ENCODE measurements at places on chromosomes 16 and 17.
A peak's percentile ranks its signal among the peaks of the same experiment; 100 is the strongest.

DNA sequence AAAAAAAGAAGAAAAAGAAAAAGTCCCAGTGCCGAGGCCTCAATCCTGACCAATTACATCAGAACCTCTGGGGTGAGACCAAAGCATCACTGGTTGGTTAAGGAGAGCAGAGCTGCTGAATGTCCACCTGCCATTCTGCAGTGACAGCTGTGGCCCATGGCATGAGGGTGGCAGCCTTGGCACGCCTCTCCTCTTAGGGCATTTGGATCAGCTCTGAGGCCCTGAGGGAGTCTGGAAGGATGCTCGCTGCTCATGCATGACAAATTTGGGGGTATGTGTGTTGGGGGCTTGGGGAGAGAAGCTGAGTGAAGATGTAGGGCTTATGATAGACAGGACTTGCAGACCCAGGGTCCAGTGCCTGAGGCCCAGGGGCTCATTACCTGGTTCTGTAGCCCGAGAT is 26.3 kb downstream of the MYLK3 start:
- DNase-seq = no peak

DNA sequence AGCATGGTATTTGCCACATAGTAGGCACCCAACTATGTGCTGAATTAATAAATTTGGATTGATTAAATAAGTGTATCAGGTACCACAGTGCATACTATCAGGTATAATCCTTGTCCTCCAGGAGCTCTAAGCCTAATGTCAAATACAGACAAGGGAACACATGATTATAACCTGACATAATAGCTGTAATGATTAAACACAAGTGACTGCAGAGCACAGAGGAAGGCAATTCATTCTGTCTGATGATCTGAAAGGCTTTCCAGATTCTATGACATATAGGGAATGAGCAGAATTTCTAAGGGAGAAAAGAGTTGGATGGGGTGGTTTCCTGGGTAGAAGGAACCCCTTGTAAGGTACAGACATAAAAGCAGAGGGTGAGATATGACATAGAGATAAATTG is 273.5 kb downstream of the KIF2B start:
- DNase-seq = no peak

- no peak for DNase-seq
Measured at GRCh38 chr17:44283344-44284023, 15.5 kb upstream of the SLC4A1 start.

DNA sequence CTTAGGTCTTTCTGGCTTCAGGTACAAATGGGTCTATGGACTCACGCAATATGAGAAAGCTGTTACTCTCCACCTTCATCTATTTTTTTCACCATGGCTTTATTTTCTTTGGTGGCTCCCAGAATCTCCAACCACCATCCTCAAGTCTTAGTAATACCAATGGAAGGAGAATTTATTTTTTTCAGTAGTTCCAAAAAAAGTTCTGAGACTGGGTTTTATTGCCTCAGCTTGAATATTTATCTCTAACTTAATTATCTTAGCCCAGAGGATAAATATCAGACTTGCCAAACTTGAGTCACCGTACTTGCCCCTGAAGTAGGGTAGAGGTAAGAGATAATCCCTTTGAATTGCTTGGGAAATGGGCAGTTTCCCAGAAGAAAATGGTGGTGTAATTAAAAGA is 23.2 kb upstream of the CACNG3 start:
- DNase-seq = no peak

DNA sequence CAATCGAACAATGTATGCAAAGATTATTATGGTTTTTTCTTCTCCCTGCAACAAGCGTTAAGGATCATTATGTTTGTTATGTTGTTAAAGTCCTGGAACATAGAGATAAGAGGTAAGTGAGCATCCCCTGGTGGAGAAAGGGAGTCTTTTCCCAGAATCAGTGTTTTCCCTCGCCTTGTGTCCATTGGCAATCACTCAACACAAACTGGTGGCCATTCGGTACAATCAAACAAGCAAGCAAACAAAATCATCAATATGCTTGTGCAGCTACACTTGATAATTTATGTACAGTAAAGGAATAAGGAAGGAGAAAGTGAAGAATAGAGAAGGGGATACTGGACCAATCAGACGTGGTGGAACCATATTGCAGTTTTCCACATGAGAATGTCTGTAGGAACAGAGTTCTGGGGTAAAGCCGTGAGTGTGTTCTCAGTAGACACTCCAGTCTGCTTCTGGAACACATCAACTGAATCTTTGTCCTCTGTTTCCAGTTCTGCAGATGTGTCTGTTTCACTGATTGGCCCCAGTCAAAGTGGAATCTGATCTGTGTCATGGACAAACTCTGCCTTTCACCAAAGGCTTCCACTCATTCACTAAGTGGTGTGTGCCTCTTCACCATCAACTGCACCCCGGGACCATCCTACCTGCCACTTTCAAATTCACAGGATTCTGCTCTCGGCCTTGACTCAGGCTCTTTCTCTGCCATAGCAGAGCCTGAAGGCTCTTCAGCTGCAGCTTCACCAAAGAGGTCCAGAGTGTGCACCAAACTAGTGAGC is 169.5 kb downstream of the AHSP start:
- DNase-seq = no peak

GRCh38 chr17:50270435-50271362 is 3.6 kb upstream of the TMEM92 start:
- no peak for DNase-seq

- DNase-seq = no peak
Measured at GRCh38 chr17:12722282-12722681, 56.6 kb downstream of the MYOCD start.

GRCh38 chr16:51710186-51710585 is 559.1 kb upstream of the SALL1 start:
- DNase-seq = no peak

DNA sequence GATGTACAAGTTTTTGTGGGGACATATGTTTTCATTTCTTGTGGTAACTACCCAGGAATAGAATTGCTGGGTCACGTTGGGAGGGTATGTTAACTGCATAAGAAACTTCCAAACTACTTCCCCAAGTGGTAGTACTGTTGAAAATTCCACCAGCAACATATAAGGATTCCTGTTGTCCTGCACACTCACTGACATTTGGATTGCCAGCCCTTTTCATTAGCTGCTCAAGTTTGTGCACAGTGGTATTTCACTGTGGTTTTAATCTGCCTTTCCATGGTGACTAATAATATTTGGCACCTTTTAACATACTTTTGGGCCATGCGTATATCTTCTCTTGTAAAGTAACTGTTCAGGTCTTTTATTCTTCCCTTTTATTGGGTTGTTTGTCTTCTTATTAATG is 103.3 kb downstream of the GNAO1 start:
- no peak for DNase-seq

DNA sequence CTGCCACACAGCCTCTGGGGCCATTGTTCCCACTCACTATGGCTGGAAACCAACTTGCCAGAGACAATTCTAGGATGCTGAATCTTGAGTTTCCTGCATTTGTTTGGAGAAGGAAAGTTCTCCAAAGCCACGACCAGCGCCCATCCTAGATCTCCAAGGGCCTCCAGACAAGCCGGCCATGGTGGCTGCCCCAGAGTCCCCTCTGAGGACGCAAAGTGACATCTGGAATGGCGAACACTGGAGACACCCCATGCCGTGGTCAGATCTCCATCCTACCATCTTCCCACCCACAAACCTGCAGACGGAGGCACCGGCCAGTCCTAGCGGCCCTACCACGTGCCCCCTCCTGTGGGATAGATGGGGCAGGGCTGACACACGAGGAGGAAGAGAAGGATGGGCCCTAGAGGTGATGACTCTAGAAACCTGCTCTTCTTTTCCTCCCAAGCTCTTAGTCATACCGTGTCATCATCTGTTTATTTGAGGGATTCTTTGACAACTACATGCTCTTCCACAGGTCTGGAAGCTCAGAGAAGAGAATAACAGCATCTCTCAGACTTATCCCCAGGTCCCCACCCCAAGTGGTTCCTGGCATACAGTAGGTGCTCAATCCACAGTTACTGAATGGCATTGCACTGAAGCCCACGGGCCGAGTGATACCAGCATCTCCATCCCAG is 71.3 kb downstream of the MYH11 start:
- DNase-seq = no peak

DNA sequence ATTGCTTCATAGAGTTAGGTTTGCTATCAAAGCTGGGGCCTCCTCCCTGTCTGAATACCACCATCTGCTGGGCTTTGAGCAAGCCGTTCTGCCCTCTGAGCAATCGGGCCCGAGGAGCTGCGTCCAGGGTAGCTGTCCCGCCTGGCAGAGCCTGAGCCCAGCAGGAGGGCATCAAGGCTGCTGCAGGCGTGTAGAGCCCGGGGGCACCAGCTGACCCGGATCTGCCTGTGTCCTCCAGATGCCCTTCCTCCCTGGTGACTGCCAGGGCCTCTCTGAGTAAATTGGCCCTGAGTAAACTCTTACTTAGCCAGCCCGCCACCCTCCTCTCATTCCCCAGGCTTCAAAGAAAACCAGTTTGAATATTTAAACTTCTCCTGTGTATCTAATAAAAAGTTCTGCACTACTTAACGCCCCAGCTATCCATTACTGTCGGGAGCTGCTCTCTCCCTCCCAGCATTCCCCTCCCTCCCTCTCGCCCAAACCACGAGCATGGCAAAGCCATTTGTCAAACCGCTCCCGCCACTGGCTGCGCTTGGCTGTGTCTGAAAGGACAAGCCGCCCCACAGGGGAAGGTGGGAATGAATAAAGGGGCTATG is 16.4 kb downstream of the CDK5RAP3 start:
- DNase-seq = no peak

DNA sequence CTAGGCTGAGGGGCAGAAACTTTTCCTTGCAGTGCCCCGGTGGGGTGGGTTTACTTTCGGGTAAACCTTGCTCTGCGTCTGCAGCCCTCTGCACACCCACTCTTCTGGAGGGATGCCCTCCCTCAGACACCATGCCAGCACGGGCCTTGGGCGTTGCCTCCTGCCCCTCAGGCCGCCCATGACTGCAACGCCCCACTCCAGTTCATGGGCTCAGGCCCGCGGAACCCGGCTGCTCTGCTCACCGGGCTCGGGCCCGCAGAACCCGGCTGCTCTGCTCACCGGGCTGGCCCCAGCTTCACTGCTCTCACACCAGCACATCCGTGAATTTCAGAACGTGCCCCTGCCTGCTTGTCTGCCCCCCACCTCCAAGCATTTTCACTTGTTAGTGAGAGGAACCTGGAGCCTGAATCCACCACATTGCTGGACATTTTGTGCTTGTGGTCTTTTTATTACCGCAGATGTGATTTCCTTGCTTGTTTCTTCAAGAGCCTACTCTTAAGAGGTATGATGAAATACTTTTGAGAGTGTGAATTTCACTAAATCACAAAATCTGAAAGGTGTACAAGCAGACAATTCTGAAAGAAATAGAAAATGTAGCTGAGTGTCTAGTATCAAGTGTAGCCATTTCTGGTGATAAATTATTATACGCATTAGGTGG is 130.9 kb downstream of the RPTOR start:
- no peak for DNase-seq

GRCh38 chr16:450385-450784 is 24.9 kb downstream of the RAB11FIP3 start:
- DNase-seq = no peak

DNA sequence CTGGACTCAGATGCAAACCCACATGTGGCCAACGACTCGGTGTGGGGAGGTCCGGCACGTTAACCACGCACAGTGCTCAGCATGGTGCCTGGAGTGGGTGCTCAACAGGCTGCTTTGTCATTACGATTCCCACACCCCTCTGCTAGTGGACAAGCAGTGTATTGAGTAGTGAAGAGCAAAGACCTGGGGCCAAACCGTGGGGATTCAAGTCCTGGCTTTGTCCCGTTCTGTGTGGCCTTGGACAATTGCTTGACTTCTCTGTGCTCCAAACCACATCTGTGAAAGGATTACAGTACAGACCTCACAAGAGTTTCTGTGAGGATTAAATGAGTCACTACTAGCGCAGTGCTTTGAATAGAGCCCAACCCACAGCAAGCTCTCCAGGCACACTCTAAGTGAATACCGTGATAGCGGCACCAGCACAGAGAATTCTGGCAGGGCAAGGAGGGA is 33.8 kb downstream of the TRPV2 start:
- DNase-seq = no peak

GRCh38 chr17:64240261-64240740 is 22.8 kb downstream of the TEX2 start:
- no peak for DNase-seq

DNA sequence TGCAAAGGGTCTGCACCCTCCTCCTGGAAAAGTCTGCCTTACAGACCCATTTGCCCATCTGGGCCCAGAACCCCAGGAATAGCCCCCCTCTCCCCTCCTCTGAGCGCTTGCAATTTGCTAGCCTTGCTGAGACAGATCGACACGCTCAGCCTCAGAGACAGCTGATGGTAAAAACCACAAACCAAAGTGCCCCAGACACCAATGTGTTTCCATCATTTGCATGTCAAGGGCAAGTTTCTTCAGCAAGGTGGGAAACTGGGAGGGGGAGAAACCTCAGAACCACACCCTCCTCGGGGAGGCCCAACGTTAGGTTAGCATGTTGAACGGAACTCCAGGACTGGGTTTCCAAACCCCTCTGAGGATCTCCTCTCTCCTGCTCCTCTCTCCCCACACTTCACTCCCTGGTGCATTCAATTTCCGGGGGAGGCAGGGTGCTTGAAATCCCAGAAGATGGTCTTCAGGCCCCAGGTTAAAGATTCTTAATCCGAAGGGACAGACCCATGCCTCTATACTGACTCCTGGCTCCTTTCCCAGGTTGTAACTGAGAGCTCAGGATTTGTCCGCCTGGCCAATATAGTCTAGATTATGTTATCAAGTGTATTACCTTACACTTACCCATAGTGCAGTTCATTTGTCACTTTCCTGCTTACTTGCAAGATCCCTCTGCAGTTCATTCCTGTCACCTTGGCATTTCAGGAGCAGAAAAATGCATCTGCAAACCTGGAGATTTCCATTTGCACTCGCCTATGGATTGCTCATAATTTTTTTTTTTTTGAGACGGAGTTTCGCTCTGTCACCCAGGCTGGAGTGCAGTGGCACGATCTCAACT is 1.3 kb upstream of the CUEDC1 start:
- peak; percentile 17 for DNase-seq

- DNase-seq = no peak
Measured at GRCh38 chr16:3637371-3637923, 17.0 kb upstream of the DNASE1 start.

- no peak for DNase-seq
Measured at GRCh38 chr16:79206889-79207288, 393.6 kb downstream of the MAF start.

DNA sequence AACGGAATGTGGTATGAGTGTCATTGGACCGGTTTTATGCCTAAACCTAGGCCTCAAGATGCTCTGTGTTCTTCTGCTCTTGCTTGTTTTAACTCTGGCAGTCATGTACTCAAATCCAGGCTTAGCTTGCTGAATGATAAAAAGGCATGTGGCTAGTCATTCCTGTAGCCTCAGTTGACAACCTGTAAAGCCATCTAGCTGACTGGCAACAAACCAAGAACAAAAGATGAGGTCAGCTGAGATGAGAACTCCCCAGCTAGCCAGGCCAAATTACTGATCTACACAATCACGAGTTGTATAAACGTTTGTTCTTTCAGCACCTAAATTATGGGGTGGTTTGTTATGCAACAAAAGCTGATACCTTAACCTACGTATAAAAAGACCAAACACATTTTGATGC is 1406.0 kb upstream of the CDH8 start:
- DNase-seq = no peak

- no peak for DNase-seq
Measured at GRCh38 chr17:4182043-4182442, 39.0 kb downstream of the CYB5D2 start.

Data from stimulated activated CD8-positive, alpha-beta memory T cell treated with anti-CD3 and anti-CD28 coated beads, Interleukin-12 subunit alpha, Interleukin-12 subunit beta, amount 100 ng/mL, for 1 hour (primary cell).